ENCODE measurements at places on chromosomes 12 and 14.

DNA sequence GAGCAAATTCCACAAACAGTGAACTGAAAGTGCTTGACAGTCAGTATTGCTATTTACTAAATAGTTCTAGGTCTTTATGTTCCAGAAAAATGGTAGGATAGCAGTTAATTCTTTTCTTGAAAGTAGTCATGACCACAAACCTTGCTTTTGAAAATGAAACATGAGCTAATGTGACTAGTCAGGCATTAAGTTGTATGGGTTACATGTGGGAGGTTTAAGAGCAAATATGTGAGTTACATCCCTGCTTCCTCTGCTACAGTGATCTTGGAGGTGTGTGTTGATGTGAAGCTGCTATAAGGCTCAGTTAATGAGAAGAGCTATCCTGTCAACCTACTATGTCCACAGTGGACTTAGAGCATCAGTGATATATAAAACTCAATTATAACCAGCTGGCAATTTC is 741.6 kb downstream of the FSCB start:
- no peak for DNase-seq

DNA sequence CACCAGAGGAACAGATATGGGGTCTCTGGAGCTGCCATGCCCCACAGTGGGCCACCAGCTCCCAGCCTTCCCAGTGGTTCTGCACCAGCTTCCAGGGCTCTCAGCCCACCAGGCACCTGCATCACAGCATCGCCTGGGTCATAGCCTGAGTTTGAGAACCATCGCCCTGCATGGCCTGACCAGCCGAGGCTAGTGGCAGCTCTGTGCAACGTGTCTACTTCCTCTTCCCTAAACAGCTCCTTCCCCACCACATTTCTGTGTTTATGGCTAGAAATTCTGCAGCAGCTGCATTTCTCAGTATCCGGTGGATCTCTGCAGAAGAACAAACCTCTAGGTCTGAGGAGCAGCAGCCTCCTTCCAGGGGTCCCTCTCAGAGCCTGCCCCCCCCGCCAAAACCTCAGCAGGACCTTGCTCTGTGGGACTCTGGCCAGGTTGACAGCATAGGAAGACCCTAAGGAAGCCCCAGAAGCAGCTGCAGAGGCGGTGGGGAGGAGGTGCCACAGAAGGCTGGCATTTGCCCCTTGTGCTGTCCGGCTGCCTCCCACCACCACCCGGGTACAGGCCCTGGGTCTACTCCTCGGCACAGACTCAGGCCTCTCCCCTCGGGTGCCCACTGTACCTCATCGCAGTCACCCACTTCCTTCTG is 47.7 kb downstream of the PSMA6 start:
- DNase-seq, result no peak

GRCh38 chr12:76921100-76921471 is 42.3 kb upstream of the CSRP2 start:
- DNase-seq, result no peak

DNA sequence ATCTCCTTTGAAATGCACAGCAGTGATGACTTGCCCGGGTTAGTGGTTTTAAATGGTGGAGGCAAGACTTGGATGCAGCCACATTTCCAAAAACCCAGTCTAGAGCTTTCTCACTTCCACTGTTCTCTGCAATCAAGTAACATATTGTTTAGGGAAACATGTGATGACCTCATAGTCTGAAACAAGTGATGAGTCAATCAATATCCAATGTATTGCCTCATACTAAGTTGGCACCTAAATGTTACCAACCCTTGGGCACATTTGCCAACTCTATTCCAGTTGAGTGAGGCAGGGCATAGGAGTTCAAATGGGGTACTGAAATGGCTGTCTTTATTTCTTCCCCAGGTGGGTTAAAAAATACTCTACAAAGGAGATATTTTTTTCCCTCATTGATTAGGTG is 1105.4 kb downstream of the VRK1 start:
- DNase-seq, result no peak

GRCh38 chr12:54301428-54302048 is 723 bp upstream of the NFE2 start:
- no peak for DNase-seq

DNA sequence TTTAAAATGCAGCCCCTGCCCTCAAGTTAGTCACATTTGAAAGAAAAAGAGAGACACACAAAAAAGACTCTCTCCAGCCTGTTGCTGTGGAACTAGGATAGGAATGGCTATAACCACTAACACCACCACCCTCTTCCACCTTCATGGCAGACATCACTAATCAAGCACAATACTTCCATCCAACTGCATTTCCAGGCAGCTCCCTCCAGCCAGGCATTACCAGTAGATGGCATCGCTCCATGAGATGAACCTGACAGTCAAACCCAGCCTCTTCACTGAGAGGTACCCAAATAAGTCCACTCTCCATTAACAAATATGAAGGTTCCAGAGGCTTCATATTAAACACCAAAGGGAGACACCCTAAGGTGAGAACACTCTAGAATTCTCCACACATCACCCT is 24.4 kb downstream of the SLC8B1 start:
- no peak for DNase-seq

GRCh38 chr12:57446292-57446960 is 8.7 kb upstream of the INHBE start:
- DNase-seq, result no peak

Measured in left forelimb (tissue), 1 donor.